ENCODE measurements at places on chromosomes 1 and 21.

- DNase-seq: no peak
These were observed 226.4 kb upstream of the RRP15 start for GRCh38 chr1:218058730-218059129.

GRCh38 chr1:30363031-30363430, 360.4 kb downstream of the MATN1 start:
- no peak for DNase-seq

- DNase-seq: no peak
These were observed 496 bp downstream of the VPS45 start for GRCh38 chr1:150068109-150068435.

GRCh38 chr1:212827831-212828278, 19.6 kb downstream of the SPATA45 start:
- no peak for DNase-seq

DNA sequence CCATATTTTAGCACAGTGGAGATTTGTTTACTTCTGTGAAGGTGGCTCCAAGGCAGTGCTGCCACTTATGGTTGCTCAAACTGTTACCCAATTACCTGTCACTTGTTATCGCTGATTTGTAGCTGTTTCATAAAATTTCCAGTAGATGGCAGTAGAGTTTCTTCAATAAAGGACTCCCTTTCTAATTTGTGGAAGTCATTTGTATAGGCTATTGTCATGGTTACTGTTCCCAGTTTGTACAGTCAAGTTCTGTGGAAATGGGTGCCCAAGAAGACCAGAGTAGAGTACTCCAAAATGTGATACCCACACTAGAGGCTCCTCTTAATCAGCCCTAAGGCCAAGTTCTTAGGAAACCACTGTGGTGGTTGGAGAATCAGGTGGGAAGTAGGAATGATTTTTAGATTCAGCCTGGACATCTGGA, 186.1 kb downstream of the CLEC20A start:
- peak; percentile 77 for DNase-seq

GRCh38 chr1:25779894-25780293, 20.1 kb upstream of the SELENON start:
- DNase-seq: no peak

DNA sequence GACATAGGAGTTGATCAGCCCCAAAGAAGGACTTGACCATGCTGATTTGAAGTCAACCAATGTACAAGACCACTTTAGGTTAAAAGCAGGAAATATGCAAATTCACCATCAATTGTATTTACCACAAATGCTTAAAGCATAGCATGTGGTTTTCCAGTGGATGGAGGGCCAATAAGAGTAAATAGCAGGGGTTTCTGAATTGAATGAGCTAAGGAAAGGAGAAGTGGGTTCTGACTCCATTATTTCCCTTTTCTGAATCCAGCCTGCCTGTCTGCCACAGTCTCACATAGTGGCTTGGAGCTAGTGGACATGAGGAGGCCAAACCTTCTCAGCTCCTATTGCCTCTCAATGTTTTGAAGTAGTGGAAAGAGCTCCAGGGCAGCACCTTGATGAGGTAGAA, 7.2 kb upstream of the TNFSF18 start:
- DNase-seq: no peak

- no peak for DNase-seq
These were observed 61.3 kb downstream of the FAF1 start for GRCh38 chr1:50898773-50899172.

DNA sequence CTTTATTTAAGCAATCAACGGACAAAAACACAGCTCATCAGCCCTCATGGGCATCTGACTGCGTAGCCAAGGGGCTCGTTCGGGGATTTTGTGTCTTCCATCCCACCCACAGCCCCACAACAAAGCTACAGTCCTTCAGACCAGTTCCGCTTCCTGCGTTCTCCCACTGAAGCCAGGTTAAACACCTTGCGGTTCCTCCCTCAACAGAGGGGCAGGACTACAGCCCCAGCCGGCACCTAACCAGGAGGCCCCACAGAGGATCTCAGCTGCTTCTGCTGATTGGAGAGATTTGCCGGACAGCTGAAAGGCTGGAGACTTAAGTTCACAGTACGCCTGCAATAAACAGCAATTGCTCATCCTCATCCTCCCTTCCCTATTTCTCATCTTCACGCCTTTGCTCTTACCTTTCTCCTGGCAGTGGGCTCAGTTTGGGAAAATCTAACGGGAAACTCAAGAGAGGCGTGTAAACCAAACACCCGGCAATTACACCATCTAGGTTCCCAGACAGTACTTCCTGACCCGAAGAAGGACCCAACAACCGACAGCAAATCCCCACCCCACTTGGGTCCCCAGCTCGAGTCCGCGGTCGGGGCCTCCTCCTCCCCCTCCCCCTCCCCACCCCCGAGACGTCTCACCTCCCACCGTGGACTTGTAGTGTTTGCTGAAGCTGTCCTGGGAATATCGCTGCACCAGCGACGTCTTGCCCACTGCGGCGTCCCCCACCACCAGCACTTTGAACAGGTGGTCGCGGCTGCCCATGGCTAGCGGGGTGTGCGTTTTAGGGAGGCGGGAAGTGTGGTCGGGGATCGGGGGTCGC, 876 bp downstream of the RAB29 start:
- DNase-seq: peak; percentile 47

- DNase-seq: peak; percentile 52
These were observed 12.6 kb upstream of the ADORA3 start for GRCh38 chr1:111516005-111516535.

Measured in amniotic epithelial cell (primary cell).